Glutamatergic neuron (in vitro differentiated cells): ENCODE measurements at places on chromosomes 2 and 18.

GRCh38 chr2:186820303-186820702 lies 28.7 kb downstream of the ZSWIM2 start:
- no peak for DNase-seq

DNA sequence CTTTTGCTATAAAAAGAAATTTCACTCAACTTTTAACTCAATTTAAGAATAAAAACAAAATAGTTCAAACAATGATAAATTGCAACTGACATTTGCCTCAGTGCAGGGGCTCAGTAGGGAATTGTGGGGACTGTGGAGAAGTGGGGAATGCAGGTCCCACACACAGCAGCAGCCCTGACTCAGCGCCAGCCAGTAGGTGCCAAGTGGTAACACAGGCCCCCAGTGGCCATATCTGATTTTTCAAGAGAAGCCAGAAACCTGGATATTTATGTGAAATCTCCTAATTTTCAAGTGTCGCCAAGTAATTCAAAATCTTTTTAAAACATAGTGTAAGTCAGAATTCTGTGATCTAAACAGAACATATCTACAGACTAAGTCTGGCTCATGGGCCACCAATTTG lies 186.3 kb downstream of the EN1 start:
- DNase-seq, result no peak

GRCh38 chr2:69605284-69605683 lies 38.3 kb downstream of the AAK1 start:
- no peak for DNase-seq

DNA sequence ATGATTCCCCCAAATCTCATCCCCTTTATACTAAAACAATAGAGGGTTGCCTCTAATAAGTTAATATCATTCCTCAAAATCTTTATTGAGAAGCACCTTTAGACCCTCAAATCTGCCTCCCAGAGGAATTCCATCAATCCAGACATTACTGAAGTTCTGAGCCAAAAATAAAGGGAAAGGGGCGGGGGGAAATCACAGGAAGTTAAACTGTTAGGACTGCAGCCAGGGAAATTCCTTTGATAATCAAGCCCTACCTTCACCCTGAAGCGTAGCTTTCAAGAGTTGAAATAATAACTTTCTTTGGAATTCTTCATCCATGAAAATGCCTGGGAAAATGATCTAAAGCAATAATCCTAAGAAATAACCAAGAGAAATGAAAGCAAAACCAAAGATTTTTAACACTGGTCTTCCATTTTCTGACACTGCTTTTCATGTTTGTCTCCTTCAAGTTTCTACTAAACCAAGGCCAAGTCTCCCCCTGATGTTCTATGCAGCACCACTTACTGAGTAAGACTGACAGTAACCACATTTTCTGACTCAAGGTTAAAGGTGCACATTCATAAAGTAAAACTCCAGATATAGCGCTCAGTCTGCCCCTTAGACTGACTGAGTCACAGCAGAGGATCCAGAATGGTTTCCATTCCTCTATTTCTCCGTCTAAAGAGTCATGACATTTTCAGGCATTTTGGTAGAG lies 78.2 kb downstream of the TCF4 start:
- no peak for DNase-seq

DNA sequence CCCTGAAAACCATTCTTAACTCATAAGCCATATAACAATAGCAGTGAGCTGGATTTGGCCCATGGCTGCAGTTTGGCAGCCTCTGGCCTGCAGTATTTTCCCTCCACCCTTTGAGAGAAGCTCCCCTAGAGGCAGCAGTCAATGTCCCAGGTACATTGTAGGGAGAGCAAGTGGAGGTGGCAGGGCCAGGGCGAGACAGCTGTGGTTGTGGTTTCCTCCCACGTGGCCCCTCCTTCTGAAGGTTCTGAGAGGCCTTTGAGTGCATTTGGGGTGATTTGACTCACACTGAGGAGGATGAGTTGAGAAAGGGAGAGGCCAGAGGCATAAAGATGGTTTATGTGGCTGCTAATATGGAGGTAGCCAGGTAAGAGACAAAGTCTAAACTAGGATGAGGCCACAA lies 45.5 kb upstream of the LDAH start:
- no peak for DNase-seq

- DNase-seq, result no peak
Observed at GRCh38 chr2:159758686-159759085, 39.3 kb downstream of the CD302 start.

DNA sequence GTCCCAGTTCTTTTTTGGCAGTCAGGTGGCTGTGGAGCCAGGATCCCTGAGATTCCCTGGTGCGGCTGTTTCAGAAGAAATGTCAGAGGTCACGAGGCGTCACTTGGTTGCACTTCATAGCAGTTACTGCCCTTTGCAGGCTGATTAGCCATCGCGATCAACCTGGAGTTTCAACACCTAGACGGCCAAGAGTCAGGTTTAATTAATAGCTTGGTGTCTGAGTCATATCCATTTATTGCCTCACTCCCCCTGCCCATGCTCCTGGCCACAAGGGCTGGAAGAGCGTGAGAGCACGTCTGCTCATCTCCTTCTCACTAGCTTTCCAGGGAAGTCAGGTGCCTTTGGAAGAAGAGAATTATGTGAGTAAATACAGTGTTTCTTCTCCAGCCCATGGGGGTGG lies 552.3 kb downstream of the TSN start:
- DNase-seq, result no peak

- DNase-seq, result no peak
Observed at GRCh38 chr2:55115761-55116597, 65.7 kb upstream of the RTN4 start.

DNA sequence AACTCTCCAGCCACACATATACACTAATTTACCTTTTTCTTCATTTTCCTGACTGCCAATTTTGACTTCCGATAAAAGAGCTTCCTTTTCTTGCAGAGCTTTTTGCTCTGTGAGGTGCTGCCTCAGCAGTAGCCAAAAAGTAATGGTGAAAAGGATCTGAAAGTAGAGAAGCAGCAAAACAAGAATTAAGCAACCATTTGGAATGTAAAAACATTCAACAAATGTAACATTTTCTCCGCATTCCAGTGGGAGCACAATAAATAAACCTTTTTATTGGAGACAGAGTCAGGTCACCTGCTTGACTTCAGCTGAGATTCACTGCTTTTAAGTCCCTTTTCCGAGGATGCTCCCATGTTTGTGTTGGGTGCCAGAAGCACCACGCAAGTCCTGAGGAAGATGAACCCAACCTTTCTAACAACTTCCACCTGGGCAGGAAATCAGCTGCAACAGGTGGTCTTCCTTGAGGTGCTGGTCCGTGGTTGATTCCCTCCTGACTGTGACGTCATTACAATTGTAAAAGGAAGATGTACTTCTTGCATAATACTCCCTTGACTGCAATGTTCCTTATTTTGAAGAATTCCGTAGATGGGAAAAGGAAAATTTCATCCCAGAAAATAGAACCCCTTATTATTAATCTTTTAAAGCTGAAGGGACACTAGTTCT lies 265.5 kb downstream of the NAPG start:
- DNase-seq, result no peak

DNA sequence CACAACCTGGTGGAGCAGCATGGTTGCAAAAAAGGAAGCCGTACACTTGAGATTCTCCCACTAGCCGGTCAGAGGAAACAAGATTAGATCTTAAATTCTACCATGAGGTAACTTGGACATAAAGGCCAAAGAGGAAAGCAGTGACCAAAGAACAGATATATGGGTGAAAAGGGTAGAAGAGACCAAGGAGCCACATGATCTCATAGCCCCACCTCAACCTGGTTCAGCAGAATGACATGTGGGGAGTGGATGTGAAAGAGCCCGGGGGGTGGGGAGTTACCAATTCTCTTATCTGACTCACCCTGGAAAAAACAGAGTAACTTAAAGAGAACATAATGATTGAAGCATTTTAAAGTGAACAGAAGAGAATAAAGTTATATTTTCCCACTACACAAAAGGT lies 683.0 kb downstream of the DSC3 start:
- no peak for DNase-seq

DNA sequence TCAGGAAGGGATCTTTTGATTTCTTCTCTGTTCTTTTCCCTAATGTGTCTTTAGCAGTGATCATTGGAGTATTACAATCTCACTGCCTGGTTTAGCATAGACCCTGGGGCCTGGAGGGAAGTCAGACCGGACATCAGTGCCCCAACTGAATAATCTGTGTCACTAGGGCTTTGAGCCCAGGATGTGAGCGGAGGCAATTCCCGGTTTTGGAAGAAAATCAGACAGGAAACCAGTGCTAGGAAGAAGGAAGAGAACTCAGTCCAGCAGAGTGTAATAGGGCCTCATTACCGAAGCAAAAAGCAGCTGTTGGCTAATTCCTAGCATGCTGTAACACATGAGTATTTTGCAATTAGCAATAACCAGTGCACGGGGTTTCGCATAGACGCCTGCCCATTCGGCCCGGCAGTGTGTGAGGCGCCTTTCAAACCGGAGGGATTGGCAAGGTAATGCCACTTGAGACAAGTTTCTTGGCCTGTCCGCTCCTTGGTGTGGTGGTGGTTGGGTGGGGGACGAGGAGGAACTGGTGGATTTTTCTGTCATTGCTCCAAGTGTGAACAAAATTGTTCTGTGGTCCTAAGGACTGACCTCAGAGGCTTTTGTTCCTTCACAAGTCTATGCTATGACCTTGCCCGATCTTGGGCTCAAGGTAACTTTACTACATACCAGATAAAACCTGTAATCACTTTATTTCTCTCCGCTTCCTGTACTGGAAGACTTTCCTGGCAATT lies 2.8 kb downstream of the FOSL2 start:
- no peak for DNase-seq

DNA sequence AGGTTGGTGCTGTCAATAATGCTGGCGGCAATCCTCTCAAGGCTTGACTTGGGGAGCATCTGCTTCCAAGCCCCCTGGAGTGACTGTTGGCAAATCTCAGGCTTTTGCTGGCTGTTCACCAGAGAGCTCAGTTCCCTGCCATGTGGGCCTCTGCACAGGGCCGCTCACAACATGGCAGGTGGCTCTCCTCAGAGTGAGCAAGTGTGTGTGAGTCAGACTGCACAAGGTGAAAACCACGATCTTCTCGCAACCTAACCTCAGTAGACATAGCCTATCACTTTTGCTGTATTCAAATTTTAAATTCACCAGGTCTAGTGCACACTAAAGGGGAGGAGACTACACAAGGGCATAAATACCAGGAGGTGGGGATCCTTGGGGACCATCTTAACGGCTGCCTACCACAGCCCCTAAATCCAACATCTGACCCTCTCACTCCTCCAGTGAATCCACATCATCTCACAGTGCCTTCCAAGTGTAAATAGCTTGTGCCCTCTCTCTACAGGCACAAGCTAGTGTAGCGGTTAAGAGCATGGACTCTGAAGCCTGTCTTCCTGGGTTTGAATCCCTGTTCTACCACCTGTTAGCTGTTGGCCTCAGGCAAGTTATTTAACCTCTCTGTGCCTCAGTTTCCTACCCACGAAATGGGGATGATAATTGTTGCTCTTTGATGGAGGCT lies 187.7 kb upstream of the CXCR4 start:
- DNase-seq, result peak; percentile 30

DNA sequence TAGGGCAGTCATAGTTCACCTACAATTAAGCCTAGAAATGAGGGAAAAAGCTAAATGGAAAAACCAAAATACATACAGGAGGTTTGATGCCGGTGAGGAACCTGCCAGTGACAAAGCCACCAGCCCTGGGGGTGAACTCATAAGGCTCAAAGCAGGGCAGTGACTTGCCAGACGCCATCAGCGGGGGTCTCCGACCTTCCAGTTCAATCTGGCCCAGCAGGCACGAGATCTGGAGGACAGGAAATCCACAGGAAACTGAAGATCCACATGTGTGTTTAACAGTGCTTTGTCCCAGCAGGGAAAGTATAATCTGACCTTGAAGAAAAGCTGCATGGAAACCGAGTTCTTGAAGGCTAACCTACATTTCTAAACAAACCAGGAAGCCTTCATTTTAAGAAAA lies 60.1 kb downstream of the POLR1A start:
- DNase-seq, result no peak

GRCh38 chr2:151491496-151491895 lies 81.8 kb downstream of the RIF1 start:
- no peak for DNase-seq

GRCh38 chr18:50724751-50725151 lies 95.1 kb downstream of the MRO start:
- DNase-seq, result no peak

- DNase-seq, result no peak
Observed at GRCh38 chr2:240508832-240509545, 48.8 kb downstream of the ANKMY1 start.
